Stimulated activated CD8-positive, alpha-beta memory T cell treated with anti-CD3 and anti-CD28 coated beads, Interleukin-7, amount 100 ng/mL, for 4 hours (primary cell): ENCODE measurements at places on chromosomes 11 and 22.

- DNase-seq: peak; percentile 83
These were observed 616 bp downstream of the PNPLA2 start for GRCh38 chr11:819129-819931.

GRCh38 chr11:126725043-126725442 lies 275.5 kb downstream of the KIRREL3 start:
- DNase-seq: no peak

DNA sequence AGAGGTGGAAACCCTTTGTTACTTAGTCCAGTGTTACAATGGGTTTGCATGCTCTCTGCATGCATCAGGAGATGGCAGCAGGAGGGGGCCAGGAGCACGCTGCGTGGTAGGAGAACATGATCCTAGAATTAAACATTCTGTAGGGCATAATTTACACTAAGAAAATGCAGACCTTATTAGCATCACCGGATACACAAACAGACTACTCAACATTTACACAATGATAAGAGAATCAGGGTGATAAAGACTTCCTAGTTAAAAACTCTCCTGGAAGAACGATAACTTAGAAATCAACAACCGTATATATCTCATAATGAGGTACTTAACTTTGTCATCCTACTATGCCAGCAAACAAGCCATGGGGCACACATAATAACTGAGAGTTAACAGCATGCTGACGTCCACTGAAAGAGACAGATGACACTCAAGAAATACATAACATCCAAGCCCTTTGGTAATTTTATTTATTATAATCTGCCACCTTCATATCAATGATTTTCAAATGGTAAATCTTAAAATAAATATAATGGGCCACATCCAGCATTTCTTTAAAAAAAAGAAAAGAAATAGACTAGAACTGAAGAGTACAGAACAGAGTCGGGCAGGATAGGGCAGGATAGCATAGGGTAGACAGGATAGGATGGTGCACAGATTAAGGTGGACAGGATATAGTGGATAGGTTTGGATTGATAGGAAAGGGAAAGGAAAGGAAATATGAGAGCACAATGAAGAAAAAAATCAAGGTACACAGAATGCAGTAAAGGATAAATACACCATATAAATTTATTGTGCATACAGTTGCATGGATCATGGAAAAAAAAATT lies 27.5 kb downstream of the CADM1 start:
- DNase-seq: no peak

GRCh38 chr11:94558468-94558867 lies 8.7 kb upstream of the PIWIL4 start:
- DNase-seq: no peak

DNA sequence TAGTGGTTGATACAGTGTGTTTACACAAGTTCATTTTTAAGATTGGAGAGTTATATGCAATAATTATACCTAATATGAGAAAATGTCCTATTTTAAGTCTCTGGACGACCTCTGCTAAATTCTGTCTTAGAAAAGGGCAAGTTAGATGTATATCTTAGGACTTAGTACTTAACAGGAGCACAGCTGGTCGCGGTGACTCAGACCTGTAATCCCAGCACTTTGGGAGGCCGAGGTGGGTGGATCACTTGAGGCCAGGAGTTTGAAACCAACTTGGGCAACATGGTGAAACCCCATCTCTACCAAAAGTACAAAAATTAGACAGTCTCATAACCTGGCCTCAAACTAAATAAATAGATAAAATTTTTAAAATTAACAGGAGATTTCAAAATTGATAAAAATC lies 27.2 kb downstream of the BSX start:
- no peak for DNase-seq

- no peak for DNase-seq
These were observed 73.4 kb downstream of the WNT7B start for GRCh38 chr22:45903355-45904135.
